ENCODE measurements at places on chromosomes 7 and 10.

DNA sequence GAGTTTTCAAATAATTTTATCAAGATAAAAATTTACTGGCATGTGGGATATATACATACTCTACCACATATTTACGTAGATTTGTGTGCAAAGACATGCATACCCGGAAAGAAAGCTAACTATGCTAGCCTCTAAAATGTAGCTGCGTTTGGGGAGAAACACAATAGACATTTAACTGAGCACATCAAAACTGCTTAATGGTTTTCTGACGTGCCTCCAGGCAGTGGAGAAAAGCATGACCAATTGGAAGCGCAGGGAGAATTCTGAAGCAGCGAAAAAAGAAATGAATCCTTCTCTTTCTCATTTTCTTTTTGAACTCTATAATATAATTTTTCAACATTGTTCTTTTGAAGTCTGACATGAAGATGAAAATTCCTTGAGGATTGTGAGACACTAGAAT lies 60.3 kb upstream of the LYZL1 start:
- DNase-seq, result no peak

- DNase-seq, result no peak
Measured at GRCh38 chr7:90857603-90858002, 261.5 kb downstream of the CDK14 start.

- DNase-seq, result no peak
Measured at GRCh38 chr10:2964632-2965296, 102.6 kb upstream of the PFKP start.

DNA sequence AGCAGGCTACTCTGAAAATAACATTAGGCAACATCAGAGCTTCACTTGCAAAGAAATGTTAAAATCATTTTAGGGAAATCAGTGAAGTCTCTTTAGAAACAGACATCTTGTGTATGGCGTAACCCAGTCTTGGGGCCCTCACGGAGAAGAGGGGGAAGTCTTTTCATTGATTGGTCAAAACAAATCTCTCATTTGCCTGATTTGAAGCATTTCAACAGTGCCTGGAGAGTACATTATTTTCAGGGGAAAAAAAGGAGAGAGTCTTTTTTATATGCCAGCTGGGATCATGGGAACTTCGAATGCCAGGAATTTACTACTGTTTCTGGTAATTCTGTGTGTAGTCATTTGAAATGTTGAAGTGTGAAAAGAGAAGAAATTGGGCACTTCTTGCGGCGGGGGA lies 471.4 kb downstream of the PLXDC2 start:
- DNase-seq, result no peak

- DNase-seq, result no peak
Measured at GRCh38 chr10:118799777-118800176, 45.0 kb upstream of the CACUL1 start.

DNA sequence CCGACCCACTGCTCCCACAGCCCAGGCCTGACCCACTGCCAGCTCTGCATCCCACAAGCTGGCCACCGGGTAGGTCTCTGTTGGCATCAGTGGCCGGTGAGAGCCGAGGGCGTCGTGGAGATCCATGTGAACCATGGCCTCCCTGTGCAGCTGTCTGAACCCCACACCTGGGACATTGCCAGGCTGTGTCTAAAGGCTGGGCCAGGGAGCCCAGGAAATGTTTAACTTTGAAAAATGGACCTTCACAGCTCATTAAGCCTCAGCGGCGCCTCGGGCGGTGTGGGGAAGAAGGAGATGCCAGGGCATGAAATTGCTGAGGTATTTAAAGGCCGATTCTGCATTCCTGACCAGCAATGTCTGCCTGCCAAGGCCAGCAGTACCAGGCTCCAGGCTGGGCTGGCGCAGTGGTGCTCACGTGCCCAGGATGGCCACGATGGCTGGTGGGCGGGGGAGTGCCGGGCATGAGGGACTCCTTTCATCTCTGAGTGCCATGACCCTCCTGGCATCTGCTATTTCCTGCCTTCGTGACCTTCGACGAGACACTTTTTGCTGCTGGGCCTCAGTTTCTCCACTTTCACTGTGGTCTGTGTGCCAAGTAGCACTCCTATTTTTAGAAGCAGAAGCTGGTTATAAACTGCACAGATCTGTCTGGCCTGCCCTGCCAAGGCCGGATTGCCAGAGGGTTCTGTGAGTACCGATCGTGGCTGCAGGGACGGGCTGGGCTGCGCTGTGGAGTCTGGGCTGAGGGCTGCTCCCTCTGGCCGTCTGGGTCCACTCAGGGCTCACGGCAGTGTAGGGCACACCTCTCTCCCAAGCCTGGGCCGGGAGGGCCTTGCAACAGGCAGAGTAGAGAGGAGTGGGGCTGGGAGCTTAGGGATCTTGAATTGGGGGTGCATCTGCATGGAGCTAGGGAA lies 21.8 kb downstream of the ELFN1 start:
- no peak for DNase-seq

GRCh38 chr10:22253580-22253882 lies 35.7 kb upstream of the EBLN1 start:
- DNase-seq, result no peak

DNA sequence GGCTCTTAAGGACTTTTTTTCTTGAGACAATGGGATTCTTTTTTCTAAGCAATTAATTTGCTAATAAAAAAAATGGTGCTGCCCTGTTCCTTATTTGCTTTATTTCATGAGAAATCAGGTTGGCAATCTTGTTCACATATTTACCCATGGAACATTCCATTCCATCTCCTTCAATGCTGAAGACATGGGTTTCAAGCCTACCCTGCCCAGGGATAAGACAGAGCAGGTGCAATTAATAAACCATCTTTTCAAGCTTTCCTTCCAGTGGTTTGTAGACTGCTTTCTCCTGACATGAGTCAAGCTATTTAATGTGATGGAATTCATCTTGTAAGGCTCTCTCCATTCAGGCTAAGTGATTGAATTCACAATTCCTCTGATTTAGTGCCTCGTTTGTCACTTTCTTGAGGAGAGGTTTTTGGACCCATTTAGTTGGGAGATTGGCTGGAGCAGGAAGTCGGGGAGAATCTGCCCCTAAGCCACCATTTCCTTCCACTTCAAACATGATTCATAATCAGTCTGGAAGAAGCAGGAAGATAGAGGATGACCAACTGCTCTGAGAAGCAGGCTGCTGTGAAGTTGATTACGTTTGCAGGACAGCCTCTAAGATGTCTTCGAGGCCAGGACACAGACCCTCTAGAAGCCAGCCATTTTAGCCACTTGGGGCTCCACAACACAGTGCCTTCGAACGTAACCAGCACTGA lies 552.4 kb upstream of the GALNT17 start:
- no peak for DNase-seq

DNA sequence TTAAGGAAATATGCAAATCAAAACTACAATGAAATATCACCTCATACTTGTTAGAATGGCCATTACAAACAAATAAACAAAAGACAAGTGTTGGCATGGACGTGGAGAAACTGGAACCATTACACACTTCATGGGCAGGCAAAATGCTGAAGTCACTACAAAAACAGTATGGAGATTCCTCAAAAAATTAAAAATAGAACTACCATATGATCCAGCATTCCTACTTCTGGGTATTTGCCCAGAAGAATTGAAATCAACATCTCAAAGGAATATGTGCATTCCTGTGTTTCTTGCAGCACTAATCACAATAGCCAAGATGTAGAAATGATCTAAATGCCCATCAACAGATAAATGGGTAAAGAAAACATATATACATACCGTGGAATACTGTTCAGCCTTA lies 83.6 kb downstream of the NRCAM start:
- no peak for DNase-seq

GRCh38 chr7:16084875-16085274 lies 336.5 kb downstream of the CRPPA start:
- DNase-seq, result no peak

- no peak for DNase-seq
Measured at GRCh38 chr7:48067475-48067874, 21.6 kb upstream of the UPP1 start.

DNA sequence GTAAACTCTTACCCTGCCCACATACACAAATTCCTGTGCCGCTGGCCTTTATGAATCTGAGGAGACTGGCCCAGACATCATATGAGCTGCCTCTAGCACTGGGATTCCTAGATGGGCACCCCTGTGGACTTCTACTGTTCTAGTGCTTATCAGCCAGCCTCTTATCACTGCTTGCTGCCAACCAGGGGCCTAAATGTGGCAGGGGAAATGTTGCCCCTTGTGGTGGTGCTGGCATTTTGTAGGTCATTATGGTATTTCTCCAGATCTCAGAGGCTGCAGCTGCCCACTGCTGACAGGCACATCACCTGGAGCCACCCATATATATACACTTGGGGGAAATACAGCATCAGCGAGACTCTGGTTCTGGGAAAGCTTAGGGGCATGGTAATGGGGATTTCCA lies 5.4 kb downstream of the SFR1 start:
- no peak for DNase-seq

DNA sequence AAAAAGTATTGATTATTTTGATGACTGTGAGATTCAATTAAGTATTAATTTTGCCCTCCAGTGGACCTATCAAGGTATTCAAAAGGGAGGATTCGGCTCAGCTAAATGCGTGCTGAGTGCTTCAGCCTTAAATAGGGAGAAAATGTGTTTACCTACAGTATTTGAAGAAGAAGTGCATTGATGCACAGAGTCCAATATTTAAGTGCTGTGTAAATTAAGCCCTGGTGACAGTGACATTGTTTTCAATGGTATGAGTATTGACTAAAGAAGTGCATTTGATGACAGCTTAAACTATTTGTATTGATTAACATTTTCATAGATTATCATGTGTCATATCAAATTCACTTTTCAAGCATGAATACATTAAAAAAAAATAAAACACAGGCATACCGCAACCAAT lies 106.6 kb downstream of the POU6F2 start:
- DNase-seq, result no peak

DNA sequence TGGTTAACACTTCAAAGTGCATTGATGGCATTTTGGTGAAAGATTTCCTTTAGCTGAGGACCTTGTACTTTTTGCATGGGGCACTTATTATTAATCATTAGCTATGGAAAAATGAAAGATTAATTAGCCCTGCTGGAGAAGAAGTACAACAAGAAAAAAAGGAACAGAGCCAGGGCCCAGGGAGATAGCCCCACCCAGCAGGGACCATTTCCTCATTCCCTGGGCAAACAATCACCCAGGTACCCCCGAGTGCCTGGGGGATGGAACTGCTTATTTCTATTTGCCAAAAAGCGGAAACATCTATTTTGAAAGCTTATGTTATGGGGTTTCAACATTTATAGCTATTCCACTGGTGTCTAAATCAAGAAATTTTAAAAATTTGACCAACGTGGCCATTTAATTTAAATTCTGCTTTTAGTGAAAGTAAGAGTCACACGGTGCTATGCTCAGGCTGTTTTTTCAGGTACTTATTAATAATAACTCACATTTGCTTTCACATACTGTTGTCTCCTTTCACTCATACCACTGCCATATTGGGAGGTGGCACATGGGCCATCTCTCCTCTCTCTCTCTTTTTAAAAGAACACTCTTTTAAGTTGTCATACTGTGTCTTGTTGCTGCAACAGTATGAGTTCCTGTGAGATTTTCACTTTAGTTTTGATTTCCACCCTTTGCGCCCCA lies 143.6 kb upstream of the KIF5B start:
- DNase-seq, result no peak

DNA sequence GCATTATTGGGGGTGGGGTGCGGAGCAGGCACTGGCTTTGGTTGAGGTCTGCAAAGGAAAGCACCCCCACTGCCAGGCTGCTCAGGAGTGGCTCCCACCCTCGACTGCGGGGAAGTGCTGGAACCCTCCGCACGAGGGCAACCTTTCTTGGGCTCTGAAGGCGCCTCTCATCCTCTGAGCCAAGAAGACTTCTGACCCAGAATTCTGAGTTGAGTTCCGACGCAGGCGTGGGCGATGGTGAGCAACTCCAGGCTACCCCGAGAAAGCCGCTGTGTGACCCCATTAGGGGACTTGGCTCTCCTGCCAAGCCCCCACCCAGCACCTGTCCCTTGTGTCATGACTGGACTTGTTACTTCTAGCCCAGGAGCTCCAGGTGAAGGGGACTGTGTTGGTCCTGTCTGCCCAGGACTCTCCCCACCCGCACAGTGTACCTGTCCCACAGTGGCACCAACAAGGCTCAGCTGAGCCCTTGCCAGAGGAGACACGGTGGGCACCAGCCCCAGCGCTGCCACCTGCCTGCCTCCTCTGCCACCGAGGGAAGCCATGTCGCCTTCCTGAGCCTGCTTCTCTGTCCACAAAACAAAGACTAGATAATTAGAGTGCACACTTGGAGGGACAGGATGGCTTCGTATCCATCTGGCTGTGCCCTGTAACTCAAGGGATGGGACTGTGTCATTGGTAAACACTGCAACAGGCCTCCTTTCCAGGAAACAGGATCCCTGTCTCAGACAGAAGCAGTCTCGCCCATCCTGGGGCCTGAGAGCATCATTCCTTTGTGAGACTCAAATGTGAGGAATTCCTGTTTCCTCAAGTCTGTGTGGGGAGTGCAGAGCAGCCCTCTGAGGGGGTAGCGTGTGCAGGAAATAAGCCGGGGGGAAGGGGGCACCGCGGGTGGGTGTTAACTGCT lies 128.8 kb downstream of the LHPP start:
- no peak for DNase-seq

- DNase-seq, result no peak
Measured at GRCh38 chr7:28077616-28078015, 103.0 kb downstream of the JAZF1 start.

DNA sequence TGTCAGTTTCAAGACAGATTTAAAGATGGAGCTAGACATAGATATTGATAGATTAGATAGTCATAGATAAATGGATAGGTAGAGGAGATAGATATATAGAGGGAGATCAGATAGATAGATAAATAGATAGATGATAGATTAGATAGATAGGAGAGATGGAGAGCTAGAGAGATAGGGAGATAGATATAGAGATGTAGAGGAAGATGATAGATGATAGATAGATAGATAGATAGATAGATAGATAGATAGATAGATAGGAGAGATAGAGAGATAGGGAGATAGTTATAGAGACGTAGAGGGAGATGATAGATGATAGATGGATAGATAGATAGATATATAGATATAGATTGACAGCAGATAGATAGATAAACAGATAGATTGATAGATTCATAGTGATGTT lies 1038.8 kb upstream of the AUTS2 start:
- no peak for DNase-seq

DNA sequence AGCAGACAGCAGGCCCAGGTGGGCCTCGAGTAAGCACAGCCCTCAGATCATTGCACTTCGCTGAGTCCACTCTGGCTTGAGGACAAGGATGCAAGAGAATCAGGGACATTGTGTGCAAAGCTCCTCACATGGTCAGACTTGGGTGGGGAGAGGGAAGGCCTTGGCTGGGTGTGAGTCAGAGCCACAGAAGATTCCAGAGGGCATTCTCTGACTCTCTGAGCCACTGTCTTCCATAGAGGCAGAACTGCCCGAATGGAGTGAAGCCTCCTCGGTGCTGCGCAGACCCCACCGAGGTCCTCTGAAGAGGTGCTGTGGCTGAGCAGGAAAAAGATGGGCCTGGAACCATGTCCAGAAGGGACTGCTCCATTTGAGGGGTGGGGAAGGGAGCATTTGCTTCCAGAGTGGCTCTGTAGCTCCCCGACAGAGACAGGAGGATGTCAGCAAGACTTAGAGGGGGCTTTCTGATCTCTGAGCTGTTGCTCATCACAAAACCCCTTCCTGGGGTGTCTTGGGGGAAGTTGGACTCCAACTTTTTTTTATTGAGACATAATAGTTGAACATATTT lies 120.8 kb downstream of the PTPN20 start:
- DNase-seq, result no peak

All from NCI-H1048 (cell line).